Spinal cord (tissue), 10 donors: ENCODE measurements at places on chromosomes 1 and 21. TPM values are rescaled to one million over a fixed set of nuclear protein-coding genes. Genes with fewer than 3 reads are reported as not detected.
A peak's percentile ranks its signal among the peaks of the same experiment; 100 is the strongest.

Gene USH2A
- total RNA-seq, result 0.20 TPM

Gene SLC16A4
- total RNA-seq, result 27.5 TPM

DNA sequence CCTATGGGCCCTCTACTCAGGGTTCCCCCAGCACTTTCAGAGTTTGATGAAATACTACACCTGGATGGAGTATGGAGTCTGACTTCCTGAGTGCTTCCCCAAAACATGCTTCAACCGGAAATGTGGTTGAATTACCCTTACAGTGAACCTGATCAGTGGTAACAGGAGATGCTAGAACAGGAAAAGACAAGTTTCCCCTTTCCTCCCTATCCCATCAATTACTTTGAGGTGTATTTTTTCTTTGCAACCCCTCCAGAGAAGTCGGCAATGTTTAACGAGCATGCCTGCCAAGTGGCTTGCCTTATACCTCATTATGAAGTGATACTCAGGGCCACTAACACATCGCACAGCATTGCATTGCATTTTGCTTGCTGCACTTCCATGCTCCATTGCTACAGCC lies 7.0 kb downstream of the KRTAP15-1 start:
- no peak overlapping the region for H3K4me3 ChIP-seq
- H3K27me3 ChIP-seq, result no peaks in the 10 kb centered on the region
- H3K27ac ChIP-seq, result no peak overlapping the region
- DNase-seq, result no peak
- no peaks in the 10 kb centered on the region for H3K4me1 ChIP-seq
- H3K36me3 ChIP-seq, result no peaks in the 10 kb centered on the region

GRCh38 chr1:29835406-29835805 lies 599.1 kb downstream of the PTPRU start:
- no peak for DNase-seq
- H3K27ac ChIP-seq, result no peak overlapping the region
- peaks cover under 1% of the 10 kb centered on the region for H3K27me3 ChIP-seq
- no peaks in the 10 kb centered on the region for H3K36me3 ChIP-seq

GRCh38 chr1:66274634-66275033 lies 259.3 kb upstream of the SGIP1 start:
- H3K27me3 ChIP-seq, result no peaks in the 10 kb centered on the region
- H3K4me1 ChIP-seq, result peaks cover 33% of the 10 kb centered on the region
- no peak overlapping the region for H3K4me3 ChIP-seq
- H3K36me3 ChIP-seq, result no peaks in the 10 kb centered on the region

- peaks cover 58% of the 10 kb centered on the region for H3K4me1 ChIP-seq
- H3K27ac ChIP-seq, result peak overlapping the region; percentile 84
- no peak for DNase-seq
- H3K27me3 ChIP-seq, result no peaks in the 10 kb centered on the region
Measured at GRCh38 chr1:31781138-31781755, 17.1 kb upstream of the ADGRB2 start.

- no peaks in the 10 kb centered on the region for H3K4me1 ChIP-seq
- no peaks in the 10 kb centered on the region for H3K27me3 ChIP-seq
- H3K36me3 ChIP-seq, result peaks cover 42% of the 10 kb centered on the region
- H3K4me3 ChIP-seq, result no peak overlapping the region
Measured at GRCh38 chr1:229636042-229636441, 10.0 kb downstream of the URB2 start.

- peaks cover 3% of the 10 kb centered on the region for H3K4me1 ChIP-seq
- no peak for DNase-seq
- H3K36me3 ChIP-seq, result no peaks in the 10 kb centered on the region
- H3K27ac ChIP-seq, result no peak overlapping the region
- H3K27me3 ChIP-seq, result no peaks in the 10 kb centered on the region
Measured at GRCh38 chr21:41011951-41012366, 156.0 kb upstream of the BACE2 start.

GRCh38 chr21:42878678-42878992 lies 704 bp downstream of the WDR4 start:
- no peaks in the 10 kb centered on the region for H3K27me3 ChIP-seq
- H3K27ac ChIP-seq, result peak overlapping the region; percentile 81
- H3K4me3 ChIP-seq, result peak overlapping the region; percentile 93
- H3K36me3 ChIP-seq, result peaks cover 20% of the 10 kb centered on the region
